ENCODE measurements at places on chromosomes 12 and 14.
A peak's percentile ranks its signal among the peaks of the same experiment; 100 is the strongest.

GRCh38 chr12:70101064-70101463, 142.2 kb upstream of the CNOT2 start:
- DNase-seq = no peak

GRCh38 chr14:65434216-65434850, 21.8 kb downstream of the FUT8 start:
- no peak for DNase-seq

DNA sequence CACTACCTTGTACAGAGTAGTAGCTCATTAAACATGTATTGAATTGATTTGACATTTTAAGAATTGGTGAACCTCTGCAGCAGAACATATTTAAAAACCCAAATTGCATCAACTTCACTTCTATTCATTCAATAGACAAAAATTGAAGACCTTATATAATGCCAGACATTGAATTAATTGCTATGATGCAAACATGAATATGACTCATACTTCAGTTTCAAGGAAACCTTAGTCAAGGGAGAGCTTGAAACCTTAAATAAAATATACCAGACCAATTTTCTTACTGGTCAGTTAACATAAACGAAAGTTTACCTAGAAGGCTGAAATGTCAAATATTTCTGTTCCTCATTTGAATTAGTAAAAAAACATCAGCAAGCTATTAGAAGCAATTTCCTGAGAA, 5.0 kb upstream of the MGAT4C start:
- no peak for DNase-seq

GRCh38 chr12:78406828-78407227, 457.7 kb upstream of the SYT1 start:
- no peak for DNase-seq

- no peak for DNase-seq
Observed at GRCh38 chr14:105152794-105153241, 15.8 kb downstream of the JAG2 start.

DNA sequence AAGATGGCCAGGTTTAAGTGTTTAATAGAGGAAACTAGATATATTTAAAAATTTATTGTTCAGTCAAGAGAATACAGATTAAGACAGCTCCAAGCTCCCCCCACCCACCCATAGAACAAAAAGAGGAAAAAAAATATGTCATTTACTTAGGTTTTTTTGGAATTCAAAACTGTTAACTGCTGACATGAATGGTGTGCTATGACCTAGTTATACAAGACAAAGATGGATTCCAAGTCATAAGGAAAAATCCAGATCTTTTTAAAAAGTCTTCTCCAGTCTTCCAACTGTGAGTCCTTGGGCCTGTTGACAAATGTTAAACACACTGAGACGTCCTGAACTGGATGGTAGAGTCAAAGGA, 1.3 kb upstream of the SETD1B start:
- DNase-seq = no peak

DNA sequence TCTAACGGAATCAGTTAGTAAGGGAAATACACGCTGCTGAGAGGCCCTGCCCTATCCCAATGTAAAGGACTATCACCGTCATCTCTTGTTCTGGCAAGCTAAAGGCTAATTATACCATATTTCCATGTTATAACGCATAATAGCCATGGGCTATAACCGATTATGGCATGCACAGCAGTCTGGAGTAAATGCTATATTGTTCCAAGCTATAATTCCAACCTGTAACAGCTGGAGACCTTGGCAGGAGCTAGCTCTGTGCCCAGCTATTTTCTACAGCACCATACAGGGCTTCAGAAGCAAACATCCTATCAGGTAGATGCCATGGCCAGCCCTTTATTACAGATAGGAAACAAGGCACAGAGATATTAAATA, 26.3 kb downstream of the SYNE3 start:
- DNase-seq = no peak

- DNase-seq = no peak
Observed at GRCh38 chr14:101721951-101722661, 39.4 kb upstream of the PPP2R5C start.

DNA sequence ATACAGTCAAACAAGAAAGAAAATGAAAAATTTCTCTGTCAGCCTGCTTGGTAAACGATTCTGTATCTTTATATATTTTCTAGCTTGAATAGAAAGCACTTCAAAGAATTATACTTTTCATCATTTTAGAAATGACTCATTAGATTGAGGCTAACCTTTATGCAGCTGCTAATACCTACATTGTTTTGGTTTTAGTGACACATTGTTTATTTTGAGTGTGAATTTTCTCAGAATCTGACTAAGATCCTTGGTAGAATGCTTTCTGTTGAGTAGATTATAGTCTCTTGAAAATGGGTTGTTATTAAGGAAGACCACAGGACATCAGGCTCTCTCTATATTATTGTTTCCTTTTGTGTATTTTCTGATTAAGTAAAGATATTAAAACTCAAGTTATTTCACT, at the start of gene PMCH:
Gene PMCH, minus strand, starts transcription at position 45 of the 400 bp plus-strand sequence. CDS start 63 bp downstream, outside the sequence.
- DNase-seq = no peak

- no peak for DNase-seq
Observed at GRCh38 chr12:131290255-131290959, 336.7 kb downstream of the ADGRD1 start.

DNA sequence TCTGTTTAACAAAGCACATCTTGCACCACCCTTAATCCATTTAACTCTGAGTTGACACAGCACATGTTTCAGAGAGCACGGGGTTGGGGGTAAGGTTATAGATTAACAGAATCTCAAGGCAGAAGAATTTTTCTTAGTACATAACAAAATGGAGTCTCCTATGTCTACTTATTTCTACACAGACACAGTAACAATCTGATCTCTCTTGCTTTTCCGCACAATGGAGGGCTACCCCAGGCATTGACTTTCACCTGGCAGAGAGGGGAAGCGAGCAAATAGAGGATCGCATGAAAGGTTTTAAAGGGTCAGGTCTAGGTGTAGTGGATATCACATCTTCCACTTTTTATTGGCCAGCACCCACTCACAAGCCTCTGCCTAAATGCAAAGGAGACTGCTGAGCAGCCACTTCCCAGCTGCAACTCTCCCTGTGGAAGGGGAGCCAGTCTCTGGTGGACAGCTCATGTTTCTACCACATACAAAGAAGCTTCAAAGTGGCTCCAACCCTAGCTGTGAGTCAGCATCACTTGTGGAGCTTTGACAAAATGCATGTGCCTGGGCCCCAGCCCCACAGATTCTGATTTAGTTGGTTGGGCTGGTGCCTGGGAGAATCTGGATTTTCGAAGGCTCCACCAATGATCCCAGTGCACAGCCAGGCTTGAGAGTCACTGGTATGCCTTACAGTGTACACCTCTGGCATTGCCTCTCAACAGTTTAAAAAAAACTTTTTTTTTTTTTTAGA, 7.2 kb upstream of the FNTB start:
- DNase-seq = no peak

GRCh38 chr14:69699748-69700303, 67.1 kb upstream of the SRSF5 start:
- DNase-seq = no peak

DNA sequence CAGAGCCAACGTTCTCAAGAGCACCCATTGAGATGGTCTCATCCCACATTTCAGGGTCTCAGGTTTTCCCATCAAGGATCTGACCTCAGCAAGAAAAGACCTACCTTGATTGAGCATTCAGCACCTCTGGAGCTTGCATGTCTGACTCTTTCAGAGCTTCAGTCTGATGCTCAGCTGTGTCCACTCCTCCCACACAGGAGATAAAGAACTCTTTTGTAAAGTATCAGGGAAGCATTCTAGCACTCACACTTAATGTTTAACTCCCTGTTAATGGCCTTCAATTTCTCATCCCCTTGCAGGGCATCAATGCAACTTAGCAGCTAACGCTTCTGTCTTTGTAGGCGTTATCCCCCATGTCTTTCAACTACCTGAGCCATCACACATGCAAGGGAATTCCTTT, 124.1 kb downstream of the GALC start:
- no peak for DNase-seq

DNA sequence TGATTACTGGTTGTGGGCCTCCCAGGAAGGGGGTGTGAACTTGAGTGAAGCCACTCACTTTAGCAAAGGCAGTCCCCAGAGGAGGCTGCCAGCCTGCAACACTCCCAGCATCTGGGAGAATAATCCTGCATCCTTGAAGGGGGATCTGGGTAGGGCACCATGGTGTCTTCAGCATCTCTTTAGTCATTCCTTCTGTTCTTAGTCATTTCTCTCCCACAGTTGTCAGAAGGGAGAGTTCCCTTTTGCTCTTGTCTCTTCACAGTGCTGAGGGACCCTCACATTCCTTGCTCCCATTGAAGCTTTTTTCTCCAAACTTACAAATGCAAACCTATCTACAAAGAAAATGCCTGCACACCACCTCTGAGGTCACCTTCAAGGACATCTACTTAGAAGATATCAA, 48.1 kb upstream of the CIT start:
- no peak for DNase-seq

- DNase-seq = peak; percentile 63
Observed at GRCh38 chr12:93748672-93749383, 71.7 kb downstream of the CRADD start.

DNA sequence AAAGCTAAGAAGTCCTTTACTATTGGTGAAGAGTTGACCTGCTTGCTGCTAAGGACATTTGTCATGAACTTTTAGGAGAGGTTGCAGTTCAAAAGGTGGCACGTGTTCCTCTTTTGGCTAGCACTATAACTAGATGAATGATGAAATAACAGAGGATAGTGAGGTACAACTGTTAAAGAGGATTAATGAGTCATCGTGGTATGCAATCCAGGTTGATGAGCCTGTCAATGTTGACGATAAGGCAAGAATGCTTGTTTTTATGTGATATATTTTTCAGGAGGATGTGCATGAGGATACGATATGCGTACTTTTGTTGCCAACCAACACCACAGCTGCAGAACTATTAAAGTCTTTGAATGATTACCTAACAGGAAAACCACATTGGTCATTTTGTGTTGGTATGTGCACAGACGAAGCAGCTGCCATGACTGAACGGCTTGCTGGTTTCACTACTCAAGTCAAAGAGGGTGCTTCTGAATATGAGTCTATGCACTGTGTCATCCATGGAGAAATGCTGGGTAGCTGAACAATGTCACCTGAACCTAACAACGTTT, 10.6 kb downstream of the CEP128 start:
- no peak for DNase-seq

DNA sequence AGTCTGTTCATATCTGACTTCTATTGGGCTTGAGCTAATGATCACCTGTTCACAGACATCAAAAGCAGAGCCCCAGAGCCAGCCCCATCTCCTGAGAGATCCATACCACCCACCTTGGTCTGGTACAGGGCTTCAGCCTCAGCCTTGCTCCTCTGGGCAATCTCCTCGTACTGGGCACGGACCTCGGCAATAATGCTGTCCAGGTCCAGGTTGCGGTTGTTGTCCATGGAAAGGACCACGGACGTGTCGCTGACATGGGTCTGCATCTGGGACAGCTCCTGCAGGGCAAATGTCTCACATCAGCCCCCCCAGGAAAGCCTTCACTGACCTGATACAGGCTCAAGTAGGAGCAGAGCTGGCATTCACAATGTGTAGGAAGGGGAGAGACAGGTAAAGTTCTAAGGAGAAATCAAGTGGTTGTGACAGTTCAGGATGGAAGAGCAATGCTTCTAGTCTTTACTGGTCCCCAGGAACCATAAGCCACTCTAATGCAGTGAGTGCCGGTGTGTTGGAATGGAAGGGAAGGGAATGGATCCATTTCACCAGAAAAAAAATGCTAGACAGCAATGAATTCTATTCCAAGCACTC, 5.2 kb downstream of the KRT4 start:
- DNase-seq = no peak

GRCh38 chr14:67432050-67432564, 20.1 kb upstream of the PLEK2 start:
- DNase-seq = no peak

GRCh38 chr12:123075087-123075645, 75.7 kb downstream of the PITPNM2 start:
- peak; percentile 60 for DNase-seq

DNA sequence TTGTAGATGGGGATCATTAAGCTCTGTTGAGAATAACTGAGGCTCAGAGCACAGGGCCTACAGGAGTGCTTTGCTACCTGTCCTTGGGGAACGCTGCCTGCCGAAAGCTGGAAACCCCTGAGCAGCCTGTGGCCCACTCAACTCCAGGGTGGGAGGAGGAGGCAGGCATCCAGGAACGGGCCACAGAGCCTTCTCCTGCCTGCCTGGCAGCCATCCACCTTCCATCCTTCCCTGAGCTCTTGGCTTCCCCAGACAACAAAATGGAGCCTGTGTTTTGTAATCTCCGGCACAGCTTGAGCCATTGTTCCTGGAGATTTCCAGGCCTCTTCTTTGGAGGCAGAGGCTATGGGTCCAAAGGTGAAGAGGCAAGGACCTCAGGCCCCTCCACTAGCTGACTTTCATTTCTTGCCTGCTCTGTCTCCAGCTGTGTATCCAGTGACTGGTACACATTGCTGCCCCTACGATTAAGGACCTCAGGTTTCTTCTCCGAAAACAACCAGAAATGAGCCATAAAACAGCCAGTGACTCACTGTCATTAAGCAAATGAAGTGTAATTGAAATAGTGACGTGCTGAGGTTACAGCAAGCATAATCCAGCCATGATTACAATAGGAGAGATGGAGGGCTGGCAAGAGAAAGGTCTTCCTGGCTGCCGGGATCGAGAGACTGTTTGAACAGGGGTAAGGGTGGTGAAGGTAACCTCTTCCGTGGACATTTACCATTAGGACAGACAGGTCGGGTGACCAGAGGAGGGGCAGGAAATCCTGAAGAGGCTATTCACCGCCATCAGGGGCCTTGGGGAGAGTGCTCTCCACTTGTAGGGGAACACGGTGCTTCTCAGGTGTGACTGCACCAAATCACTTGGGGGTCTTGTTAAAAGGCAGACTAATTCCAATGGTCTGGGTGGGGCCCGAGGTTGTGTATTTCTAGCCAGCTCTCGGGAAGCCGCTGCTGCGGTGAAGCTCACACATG, 56.3 kb upstream of the KCNA5 start:
- no peak for DNase-seq

DNA sequence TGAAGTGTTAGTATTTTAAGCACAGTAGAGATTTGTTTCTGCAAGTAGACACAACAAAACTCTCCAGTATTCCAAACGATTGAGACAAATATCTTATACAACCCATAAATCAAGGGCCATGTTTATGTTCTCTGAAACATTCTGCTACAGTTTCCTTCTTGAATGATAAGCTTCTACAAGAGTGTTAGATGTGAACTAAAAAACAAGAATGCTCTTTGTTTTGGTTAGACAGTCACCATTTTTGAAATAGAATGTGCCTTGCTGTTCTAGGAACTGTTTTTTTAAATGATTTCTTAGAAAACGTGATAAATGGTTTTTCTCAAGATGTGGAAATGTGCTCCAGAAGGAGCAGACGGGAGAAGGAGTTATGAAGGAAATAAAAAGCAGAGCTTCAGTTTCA, 1656.3 kb upstream of the FLRT2 start:
- no peak for DNase-seq

GRCh38 chr12:124175704-124176103, 119.2 kb upstream of the RFLNA start:
- DNase-seq = no peak

- DNase-seq = peak; percentile 76
Observed at GRCh38 chr14:77240336-77240915, 30.6 kb downstream of the NGB start.

GRCh38 chr12:11758510-11759493, 109.3 kb downstream of the ETV6 start:
- DNase-seq = no peak

- DNase-seq = no peak
Observed at GRCh38 chr12:90611048-90611447, 343.9 kb downstream of the CCER1 start.
